ENCODE measurements at places on chromosomes 7 and 10.

GRCh38 chr7:156074084-156074483, 261.8 kb upstream of the SHH start:
- no peak for DNase-seq

- no peak for DNase-seq
Measured at GRCh38 chr10:132248455-132249225, 59.1 kb downstream of the STK32C start.

GRCh38 chr10:108500396-108500795, 1335.9 kb upstream of the SORCS1 start:
- no peak for DNase-seq

GRCh38 chr10:86266446-86267242, 100.0 kb downstream of the GRID1 start:
- DNase-seq = no peak

DNA sequence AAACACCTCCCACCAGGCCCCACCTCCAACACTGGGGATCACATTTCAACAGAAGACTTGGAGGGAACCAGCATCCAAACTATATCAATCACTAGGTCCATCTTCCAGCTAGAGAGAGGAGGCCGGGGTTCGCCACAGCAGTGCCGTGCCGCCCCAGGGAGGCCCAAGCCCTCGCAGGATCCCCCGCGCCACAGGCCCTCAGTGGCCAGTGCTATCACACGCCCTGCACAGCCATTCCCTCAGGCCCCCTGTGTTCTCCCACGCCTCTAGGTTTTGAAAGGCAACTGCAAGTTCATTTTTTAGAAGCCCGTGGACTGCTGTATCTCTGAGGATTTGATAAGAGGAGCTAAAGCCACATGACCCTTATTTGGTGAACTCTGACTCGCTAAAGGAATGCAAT, 136.4 kb downstream of the OAT start:
- DNase-seq = no peak

GRCh38 chr10:73099141-73099540, 2.5 kb upstream of the P4HA1 start:
- DNase-seq = no peak

GRCh38 chr7:21868576-21868850, 77.2 kb downstream of the CDCA7L start:
- no peak for DNase-seq

DNA sequence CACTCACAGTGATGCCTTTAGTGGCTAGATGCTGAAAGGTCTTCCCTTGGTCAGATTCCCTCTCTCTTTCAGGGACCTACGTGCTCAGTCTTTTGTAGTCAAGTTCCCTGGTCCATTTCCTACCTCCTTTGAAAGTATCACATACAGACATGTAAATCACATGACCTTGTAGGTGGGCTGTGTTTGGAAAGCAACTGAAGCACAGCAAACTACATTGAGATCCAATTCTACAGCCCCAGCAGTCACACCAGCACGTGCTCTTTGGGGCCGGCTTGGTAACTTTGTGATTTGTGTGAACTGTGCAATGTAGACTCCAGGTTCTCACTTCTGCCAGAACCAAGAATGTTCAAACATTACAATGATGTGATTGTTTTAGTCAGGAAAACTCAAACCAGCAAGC, 89.7 kb upstream of the PLPP4 start:
- DNase-seq = no peak

DNA sequence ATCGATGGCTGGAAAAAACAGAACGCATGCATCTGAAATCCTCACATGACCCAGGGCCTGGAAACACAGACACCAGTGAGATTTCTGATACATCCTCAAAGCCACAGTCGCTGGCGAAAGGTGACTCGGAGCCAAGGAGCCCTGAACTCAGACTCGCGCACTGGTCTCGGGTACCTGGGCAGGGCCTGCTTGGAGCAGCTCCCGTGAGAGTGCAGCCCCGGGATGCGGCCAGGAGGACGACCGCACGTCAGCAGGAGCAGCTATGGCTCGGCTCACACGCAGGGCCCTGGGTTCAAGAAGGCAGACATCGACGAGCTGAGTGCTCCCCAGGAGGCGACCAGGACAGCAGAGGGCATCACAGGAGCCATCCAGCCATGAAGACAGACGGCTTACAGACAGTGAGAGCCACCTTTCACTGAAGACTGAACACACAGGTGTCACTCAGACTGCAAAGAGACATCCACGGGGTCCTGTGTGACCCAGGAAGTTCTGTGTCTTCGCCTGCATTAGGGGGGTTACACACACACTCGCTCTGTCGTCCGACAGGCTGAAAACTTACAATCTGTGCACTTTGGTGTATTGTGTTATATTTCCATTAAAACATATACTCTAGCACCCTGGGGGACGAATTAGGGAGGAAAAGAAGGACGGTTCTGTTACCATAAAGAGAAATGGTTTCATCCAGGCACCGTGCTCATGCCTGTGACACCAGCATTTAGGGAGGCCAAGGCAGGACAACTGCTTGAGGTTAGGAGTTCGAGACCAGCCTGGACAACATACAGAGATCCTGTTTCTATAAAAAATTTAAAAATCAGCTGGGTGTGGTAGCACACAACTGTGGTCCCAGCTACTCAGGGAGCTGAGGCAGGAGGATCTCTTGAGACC, 227.7 kb downstream of the MAD1L1 start:
- no peak for DNase-seq

- peak; percentile 48 for DNase-seq
Measured at GRCh38 chr10:33876584-33877400, 542.3 kb upstream of the NRP1 start.

- DNase-seq = no peak
Measured at GRCh38 chr7:157552295-157552993, 215.6 kb downstream of the DNAJB6 start.

- DNase-seq = no peak
Measured at GRCh38 chr10:117159390-117159789, 21.3 kb upstream of the VAX1 start.

- DNase-seq = no peak
Measured at GRCh38 chr10:5731559-5731958, 46.9 kb downstream of the TASOR2 start.

GRCh38 chr10:20489961-20490360, 407.1 kb downstream of the NEBL start:
- peak; percentile 60 for DNase-seq

GRCh38 chr7:99631295-99632109, 14.8 kb downstream of the ZSCAN25 start:
- peak; percentile 23 for DNase-seq

DNA sequence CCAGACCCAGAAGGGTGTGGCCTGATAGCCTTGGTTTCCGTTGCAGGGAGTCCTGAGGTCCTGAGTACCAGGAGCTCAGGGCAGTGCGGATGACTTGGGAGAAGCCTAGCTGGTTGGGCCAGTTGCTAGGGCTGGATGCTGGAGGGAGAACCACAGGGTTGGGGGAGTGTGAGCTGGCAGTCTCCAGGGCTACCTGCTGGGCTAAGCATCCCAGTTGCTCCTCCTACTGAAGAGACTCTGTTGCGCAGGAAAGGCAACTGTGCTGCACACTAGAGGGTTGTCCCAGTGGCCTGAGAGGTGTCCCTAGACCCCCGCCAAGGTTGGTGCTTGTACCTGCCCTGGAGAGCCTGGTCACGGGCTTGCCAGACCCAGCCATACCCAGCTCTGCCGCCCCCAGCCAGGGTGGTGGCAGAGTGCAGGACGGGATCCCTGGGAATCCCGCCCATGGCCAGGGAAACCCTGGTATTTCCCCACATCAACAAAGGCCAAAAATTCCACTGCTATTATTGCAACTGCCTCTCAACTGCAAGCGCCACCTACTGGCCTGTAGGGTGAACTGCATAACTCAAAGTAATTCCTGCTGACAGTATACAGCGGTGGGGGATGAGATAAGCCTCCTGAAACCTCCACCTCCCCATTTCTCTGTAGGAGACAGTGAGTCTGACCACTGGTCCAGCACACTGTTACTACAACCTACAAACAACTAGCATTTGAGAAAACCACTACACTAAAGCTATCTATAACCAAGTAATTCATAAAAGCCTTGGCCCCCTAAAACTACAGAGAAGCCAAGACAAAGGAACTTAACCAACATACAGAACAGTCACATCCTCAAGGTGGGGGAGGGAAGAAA, 67.6 kb upstream of the DDC start:
- peak; percentile 69 for DNase-seq

DNA sequence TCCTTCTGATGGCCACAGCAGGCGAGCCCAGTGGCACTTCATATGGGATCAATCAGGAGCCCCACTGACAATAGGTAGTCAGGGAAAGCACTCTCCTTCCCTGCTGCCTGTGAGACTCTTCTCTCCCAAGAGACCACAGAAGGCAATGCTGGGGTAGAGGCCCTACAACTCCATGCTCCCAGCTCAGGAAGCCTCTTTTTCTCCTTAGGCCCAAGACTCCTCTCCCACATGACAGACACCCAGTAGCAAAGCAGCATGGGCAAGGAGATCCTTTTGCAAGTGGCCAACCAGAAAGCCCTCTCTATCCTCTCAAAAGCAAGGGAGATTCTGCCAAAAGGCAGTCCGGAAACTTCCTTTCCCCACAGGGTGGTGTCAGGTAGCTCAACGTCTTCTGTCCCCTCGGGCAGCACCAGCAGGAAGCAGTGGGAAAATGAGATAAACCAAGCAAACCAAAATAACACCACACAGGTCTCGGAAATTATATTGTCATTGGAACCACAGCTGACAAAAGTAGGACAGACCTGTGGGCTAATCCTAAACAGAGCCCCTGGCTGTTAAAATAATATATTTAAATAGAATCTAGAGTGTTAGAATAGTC, 172.7 kb upstream of the GDF10 start:
- no peak for DNase-seq

DNA sequence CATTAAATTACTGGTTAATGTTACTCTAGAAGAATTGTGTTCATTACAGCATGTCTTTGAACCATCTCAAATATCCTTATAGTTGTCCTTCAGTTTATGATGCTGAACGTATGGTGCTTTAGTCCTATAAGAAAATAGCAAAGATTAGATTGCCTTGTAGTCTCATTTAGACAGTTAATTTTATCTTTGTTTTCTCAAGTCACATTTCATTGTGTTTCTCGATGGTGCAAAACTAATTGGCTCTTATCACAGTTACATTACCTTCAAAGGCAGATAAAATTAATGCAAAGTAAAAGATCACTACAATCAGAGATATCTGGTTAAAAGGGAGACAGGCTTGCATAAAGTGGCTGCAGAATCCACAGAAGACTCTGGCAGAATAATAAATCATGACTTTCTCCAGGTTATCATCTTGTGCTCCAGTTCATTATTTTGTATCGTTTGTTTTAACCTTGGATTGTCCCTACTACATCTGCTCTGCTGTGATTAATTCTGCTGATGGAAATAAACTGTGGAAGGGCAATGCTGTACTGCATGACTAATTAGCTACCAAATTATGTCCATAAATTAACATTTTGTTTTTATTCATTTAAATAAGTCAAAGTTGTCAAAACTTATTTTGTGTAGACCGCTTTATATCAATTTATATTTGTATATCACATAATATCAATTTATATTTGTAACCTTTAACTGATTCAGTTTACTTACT, 24.2 kb downstream of the PRPS1L1 start:
- no peak for DNase-seq

- DNase-seq = no peak
Measured at GRCh38 chr10:22356324-22356873, 11.1 kb downstream of the SPAG6 start.

DNA sequence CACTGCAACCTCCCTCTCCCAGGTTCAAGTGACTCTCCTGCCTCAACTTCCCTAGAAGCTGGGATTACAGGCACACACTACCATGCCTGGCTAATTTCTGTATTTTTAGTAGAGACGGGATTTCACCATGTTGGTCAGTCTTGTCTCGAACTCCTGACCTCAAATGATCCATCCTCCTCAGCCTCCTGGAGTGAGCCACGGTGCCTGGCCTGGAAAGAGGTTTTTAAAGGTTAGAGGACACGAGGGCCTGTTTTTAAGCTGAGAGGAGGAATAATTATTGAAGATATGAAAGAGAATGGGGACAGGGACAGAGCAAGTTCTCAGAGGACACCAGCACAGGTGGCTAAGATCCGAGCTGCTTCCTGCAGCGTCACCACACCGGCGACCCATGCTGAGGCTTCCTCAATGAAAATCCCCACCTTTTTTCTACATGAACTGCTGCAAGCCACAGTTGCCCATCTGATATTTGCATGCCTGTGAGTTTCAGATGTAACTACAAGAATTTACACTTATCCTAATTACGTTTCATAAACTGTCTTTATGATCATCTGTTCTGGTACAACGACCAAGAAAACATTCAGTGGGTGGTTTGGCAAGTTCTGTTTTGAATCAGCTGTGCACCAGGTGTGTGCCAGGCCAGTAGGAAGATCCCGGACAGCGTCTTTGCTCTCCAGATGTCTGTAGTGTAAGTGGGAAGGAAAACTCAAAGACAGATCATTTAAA, 76.0 kb downstream of the HIP1 start:
- no peak for DNase-seq

DNA sequence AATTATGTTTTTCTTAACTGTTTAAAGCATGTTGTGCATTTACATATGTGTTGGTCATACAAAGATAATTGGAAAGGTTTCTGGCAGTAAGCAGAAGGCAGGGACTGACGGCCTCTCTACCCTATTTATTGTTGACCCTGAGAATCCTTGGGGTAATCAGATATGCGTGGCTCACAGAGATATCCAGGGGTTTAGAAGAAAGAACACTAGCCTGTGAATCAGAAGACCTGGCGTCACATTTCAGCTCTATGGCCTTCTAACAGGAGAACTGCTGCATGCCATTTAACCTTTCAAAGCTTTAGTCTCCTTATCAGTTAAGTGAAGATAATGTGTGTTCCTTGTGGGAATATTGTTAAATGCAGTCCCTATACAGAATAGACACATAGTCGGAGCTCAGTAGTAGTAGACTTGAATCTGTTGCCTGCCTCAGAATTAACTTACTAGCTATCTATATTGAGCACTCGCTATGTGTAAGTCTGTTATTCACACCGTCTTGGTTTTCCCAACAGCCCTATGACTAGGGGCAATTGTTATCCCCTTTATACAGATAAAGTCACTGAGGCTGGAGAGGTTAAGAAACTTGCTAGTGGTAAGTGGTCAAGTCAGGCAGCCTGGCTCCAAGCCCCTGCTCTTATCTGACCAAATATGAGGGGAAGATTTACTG, 129.6 kb upstream of the ANKRD1 start:
- DNase-seq = peak; percentile 83

DNA sequence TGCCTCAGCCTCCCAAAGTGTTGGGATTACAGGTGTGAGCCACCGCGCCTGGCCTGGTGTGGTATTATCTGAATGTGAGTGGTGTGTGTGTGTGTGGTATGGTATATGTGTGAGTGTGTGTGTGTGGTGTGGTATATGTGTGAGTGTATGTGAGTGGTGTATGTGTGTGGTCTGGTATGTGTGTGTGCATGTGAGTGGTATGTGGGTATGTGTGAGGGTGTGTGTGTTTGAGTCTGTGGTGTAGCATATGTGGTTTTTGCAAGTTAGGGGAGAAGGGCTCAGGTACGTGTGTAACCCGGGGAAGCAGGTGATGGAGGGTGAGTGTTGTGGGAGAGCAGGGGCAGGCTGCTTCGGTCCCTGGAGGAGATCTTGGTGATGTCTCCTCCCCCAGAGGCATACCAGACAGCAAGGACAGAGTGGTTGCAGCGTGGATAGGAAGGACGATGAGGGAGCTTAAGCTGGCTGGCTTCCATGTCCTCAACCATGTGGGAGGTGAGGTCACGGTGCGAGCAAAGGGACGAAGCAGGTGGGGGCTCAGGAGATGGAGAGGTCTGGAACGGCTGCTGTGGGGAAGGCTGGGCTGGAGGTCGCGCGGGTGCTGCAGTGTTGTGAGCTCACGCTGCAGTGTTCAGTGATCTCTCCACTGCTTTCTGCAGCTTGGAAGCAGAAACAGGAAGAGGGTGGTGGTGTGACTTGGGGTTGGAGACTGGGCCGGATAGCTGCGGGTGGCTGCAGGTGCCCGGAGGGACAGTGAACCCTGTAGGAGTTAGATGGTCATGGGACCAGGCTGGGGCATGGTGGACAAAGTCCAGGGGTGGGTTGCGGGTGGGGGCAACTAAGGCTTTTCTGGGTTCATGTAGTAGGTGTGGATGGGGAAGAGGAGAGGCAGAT, 5.0 kb downstream of the ZYX start:
- peak; percentile 74 for DNase-seq
